A172 (cell line): ENCODE measurements at places on chromosomes 13 and 19.

DNA sequence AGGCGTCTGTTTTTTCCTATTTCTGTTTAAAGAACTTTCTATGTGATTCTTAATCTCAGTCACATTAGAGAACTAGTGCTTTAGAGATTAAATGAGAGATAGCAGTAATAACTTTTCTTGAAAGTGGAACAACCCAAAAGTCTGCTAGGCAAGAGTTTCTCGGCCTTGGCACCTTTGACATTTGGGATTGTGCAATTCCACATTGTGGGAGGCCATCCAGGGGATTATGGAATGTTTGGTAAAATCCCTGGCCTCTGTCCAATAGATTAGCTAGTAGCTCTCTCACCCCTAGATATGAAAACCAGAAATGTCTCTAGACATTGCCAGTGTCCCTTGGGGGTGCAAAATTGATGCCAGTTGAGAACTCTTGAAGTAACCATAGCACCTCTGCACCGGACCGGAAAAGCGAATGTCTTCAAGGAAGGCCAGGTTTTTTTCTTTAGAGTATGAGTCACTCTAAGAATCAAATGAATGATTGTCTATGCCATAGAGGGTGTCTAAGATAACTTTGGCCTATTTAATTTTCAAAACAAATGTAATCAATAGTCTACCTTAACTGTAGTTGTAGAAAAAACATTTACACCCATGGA is 45.0 kb upstream of the IL17D start:
- no peak for DNase-seq

DNA sequence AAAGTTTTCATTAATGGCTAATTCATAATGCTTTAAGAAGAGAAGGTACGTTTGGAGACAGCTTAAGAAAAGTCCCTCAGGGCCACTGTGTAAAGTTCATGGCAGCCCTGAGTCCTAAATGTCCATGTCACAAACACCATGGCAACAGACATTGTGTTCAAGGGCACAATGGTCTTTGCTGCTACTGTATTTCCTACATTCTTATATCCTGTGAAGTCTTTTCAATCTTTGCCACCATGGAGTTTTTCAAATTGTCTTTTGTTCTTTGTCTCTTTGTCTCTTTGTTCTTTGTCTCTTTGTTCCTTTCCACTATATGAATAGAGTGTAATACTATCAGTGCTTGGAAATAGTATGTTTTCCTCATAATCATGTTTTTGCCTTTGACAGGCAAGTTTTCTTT is 178.8 kb downstream of the VWA8 start:
- DNase-seq, result no peak

- DNase-seq, result no peak
Measured at GRCh38 chr19:50836543-50837195, 3.3 kb upstream of the KLK15 start.

GRCh38 chr19:570251-570686 is 2.1 kb upstream of the BSG start:
- DNase-seq, result no peak

DNA sequence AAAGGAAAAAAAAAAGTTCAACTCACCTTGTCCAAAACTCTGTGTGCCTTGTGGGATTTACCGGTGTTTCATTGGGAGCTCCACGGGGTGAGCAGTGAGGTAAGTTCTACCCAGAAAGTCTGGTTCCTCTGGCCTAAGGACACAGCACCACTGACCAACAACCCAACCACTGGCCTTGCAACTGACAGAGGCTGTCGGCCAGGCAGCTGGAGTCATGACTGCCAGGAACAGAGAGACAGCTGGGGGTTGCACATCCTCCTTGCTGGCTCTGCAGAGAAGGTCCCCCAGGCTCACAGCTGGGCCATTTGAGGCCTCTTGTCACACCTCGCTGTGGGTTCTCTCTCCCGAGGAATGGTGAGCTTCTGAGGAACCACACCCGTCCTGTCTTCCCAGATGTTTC is 59.5 kb downstream of the ANKRD10 start:
- no peak for DNase-seq

DNA sequence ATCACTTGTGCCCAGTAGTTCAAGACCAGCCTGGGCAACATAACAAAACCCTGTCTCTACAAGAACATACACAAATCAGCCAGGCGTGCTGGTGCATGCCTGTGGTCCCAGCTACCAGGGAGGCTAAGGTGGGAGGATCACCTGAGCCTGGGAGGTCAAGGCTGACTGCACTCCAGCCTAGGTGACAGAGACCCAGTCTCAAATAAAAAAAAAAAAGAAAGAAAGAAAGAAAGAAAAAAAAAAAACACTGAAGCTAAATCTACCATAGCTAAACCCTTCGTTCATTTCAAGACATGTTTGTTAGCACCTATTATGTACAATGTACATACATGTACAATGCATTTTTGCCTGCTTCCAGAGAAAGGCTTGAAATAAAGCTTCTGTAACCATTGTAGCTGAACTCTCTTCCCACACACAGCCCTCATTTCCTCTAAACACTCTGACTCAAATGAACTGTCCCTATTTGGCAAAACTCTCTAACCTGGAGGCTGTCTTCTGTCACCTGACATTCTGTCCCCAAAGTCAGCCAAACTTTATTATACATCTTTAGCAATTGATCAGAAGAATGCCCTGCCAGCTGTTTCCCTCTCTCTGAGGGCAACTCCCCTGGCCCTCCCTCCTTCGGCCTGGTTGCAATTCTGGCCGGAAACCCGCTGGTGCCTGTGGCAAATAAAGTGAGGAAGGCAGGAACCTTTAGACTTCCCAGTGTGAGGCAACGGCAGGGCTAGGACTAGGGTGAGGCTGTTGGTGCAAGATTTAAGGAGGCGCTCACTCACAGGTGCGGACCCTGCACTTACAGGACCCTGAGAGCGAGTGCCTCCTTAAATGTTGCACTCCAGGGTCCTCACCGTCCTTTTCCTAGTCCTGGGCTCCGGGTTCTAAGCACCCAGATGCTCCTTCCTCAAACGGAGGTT is 1.8 kb downstream of the ETHE1 start:
- DNase-seq, result no peak

- no peak for DNase-seq
Measured at GRCh38 chr13:102100234-102100633, 301.6 kb downstream of the FGF14 start.

- DNase-seq, result no peak
Measured at GRCh38 chr19:9865732-9866501, 30.8 kb downstream of the PIN1 start.

DNA sequence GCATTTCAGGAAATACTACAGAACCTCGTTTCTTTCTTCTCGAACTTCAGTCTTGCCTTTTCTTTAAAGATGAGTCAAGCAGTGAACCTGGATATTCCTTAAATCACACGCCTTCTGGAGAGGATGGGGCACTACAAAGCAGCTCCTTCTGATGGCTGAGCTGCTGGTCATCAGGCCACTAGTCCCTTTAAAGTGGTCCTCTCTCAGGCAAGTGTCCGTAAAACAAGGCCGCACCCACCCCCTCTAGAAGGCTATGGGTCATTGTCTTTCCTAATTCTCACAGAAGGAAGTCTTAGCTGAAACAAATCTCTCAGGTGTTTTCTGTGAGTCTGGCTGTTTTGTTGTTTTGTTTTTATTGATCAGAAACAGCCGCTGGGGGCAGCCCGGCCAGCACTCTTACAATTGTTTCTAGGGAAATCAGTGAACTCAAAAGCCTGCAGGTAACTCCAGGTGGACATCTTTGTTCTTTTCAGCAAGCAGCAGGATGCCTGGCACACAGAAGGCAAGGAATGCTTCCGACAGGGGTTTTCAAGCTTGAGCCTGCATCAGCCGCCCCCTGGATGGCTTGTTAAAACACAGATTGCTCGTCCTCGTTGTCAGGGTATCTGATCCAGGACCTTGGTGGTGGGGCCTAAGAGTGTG is 45.4 kb downstream of the MBNL2 start:
- peak; percentile 49 for DNase-seq

DNA sequence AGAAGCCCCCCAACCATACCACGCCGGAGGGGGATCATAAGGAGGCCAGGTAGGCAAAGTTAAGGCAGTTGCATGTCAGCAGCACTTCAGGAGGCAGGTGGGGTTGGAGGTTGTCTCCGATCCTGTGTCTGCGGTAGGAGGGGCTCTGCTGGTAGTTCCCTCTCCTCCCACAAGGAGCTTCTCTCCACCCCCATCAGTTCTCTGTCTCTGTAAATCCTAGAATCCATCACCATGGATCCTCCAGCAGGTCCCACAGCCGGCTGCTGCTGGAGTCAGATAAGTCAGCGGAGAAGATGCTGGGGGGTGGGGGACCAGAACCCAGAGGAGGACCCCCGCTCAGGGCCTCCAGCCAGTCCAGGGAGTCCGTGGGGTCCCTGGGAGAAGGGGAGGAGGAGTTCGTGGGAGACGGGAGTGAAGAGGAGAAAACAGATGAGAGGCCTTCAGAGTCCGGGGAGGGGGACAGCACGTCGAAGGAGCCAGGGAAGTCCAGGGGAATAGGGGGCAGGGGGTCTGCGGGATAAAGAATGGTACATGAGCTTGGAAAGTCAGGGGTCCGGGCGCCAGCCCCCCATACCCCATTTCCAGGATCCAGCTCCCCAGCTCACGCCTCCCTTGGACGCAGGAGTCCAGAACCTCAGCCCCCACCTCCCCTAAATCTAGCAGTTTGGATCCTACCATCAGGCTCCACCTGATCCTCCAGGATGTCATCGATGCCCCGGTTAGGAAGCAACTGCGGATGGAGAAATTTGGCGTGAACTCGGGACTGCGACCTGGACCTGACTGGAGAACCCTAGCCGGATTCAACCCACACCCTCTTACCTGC is 6.3 kb downstream of the MAMSTR start:
- no peak for DNase-seq

- no peak for DNase-seq
Measured at GRCh38 chr13:41389580-41389979, 67.8 kb upstream of the RGCC start.

DNA sequence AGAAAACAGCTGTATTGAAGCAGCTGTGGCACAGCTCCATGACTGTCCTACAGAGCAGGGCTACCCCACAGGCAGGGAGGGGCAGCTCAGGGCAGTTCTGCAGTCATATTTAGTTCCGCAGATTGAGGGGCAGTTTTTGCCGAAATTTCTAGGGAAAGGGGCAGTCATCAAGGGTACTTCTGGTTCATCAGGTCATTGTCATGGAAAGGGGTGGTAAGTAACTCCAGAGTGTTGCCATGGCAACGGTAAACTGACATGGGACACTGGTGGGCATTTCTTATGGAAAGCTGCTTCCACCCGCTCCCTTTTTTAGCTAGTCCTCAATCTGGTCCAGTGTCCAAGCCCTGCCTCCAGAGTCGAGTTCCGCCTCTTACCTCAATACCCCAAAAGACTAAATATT is 702.8 kb downstream of the LIG4 start:
- no peak for DNase-seq

GRCh38 chr19:2524840-2525723 is 49.2 kb downstream of the GADD45B start:
- peak; percentile 98 for DNase-seq

DNA sequence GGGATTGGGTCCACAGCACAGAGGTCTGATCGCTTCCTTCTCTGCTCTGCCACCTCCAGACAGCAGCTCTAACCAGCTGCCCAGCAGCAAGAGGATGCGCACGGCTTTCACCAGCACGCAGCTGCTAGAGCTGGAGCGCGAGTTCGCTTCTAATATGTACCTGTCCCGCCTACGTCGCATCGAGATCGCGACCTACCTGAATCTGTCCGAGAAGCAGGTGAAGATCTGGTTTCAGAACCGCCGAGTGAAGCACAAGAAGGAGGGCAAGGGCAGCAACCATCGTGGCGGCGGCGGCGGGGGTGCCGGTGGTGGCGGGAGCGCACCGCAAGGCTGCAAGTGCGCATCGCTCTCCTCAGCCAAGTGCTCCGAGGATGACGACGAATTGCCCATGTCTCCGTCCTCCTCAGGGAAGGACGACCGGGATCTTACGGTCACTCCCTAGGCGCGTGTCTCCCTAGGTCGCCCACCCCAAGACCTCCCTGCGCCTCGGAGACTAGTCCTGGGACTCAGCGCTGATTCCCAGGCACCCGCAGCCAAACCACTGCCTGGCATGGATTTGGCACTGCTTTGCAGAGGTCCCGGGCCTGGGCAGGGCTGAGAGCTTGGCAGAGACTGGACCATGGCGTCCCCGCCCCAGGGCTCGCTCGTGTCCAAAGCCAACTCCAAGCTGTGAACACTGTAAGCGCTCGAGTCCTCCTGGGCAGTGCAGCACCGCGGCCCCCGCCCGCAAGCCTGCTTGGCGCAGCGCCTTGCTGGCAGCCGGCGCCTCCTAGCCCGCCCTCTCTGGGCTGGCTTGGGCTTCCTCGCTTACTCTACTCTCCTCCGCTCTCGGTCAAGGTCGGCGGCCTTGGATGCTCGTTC is 1.5 kb downstream of the GSX1 start:
- no peak for DNase-seq

DNA sequence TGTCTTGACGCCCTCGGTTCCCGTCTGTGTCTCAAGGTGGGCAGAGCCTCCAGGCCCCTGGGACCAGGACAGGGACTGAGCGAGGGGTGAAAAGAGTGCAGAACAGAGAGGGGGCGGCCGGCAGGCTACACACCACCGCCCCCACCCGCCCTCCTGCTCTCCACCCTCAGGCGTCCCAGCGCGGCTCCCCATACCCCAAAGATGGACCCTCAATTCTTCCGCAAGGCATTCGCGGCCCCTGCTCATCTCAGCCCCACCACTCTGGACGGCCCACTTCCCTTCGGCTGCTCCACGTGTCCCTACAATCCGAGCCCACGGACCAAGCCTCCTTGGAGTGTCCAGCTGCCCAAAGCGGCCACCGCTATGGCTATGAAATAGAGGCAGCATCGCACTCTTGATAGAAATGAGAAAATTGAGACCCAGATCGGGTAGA is 1.8 kb downstream of the KLF16 start:
- DNase-seq, result no peak

DNA sequence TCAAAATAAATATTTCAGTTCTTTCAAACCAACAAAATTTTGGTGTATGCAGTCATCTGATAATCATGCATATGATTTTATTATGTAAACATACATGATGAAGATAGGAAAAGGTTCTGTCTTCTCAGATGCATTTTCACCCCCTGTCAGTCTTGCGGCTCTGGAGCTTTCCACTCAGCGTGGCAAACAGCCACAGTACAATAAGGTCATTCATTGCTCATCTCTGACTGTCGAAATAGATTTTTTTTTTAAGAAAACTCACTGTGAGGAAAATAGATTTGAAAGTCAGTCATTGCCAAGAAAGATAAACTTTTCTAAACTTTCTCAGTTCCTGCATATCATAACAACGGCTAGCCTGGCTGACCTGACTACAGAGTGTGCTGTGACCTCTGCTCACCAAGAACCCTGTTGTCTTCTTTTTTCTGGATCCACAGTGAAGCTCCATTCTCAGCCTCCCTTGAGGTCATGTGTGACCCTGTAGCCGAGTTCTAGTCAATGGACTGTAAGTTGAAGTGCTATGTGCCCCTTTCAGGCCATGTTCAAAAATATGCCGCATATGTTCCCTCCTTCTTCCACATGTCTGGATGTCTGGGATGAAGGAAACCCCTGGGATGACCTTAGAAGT is 519.6 kb downstream of the KLF5 start:
- DNase-seq, result no peak
